GM10248 (cell line): ENCODE measurements at places on chromosomes 1 and 21.

DNA sequence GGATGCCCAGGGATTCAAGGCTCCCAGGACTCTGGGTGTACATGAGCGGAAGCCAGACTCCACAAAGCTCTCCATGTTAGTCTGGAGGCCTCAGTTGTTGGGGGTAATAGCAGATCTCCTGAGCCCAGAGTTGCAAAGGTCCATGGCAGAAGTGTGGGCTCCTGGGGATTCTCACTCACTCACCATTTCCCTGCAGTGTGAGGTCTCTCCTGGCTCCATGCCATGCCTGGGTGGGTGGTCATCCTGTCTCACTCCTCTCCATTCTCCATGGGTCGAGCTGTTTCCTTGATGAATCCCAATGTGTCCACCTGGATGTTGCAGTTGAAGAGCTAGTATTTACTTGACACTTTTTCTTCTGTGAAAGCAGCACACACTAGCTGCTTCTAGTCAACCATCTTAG, 156.8 kb upstream of the LRRC7 start:
- DNase-seq: no peak

GRCh38 chr1:155569988-155570592, 7.5 kb upstream of the ASH1L start:
- no peak for DNase-seq

DNA sequence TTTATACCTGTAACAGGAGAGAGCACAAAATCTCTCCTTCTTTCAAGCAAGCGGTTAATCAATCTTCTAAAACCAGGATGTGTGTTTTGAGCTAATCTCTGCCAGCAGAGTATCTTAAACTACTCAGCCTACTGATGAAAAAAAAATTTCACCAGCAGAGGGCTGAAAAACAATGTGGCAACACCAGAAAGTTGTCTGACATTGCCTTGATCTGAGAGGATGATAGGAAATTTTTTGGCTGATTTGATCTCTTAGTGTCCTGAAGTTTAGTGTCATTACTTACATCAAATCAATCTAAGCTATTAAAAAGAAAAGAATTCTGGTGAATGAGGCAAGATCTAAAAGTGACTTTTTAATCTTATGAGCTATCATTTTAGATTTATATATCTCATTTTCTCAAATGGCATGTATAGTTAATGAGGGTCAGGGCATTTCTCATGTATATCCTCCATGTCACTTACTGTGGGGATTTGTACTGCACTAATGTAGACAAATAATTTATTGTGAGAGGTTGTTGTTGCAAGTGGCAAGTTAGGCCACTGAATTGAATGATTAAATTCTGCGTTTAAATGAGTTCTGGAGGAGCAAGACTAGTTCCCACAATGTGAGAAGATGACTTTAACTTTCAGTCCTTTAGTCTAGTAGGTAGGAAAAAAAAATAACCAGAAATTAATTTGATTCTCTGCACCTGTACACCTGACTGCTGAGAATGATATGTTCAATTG, 10.9 kb downstream of the ADAMTS1 start:
- DNase-seq: no peak

- peak; percentile 21 for DNase-seq
Observed at GRCh38 chr1:19310720-19311502, 1.0 kb downstream of the AKR7A2 start.

DNA sequence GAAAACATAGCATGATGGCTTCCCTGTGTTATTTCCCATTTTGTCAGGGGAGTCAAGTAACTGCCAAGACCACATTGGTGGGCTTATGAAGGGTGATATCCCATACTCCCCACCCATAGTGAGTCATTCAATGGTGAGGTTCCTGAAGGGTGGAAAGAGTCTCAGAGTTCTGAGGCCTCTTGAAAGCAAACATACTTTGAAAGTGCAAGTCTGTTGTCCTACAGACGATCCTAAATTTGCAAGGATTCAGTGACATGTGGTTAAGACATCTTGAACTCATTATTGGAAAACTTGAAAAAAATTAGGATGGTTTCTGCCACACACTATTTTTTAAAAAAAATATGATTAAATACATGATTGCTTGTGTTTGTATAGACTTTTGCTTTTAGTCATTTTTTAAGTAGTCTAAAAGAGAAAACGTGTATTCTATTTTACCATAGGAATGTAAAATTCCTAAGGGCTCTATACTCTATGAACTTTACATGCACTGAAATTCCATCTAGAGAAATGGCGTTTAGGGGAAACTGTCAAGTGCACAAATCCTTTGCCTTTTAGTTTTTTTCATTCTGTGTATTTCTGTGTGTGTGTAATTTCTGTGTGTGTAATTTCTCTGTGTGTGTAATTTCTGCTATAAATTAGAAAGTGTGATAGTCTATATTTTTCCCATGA, 225.5 kb upstream of the ADAMTS5 start:
- DNase-seq: no peak

- DNase-seq: no peak
Observed at GRCh38 chr21:43313939-43314405, 113.0 kb downstream of the SIK1 start.

GRCh38 chr1:6181347-6181770, 1.2 kb upstream of the CHD5 start:
- DNase-seq: no peak

GRCh38 chr1:159030877-159031447, 21.3 kb downstream of the IFI16 start:
- DNase-seq: no peak

DNA sequence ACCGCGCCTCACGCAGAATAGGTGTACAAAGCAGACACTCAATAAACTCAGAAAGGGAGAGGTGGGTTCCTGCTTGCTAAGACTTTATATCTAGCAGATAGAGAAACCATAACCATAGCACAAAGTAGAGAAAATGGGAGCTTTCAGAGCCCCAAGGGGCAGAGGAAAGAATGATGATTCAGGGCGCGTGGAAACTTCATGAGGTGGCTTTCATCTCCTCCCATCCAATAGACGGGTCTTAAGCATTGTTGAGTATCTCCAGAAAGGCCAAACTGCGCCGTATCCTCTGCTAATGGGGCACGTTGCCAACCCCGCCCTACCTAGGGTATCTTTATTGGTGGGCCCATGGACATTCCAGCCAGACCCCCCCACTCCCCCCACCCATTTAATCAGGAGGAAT, 778 bp upstream of the MIXL1 start:
- no peak for DNase-seq
